ENCODE measurements at places on chromosomes 6 and 20. TPM values are rescaled to one million over a fixed set of nuclear protein-coding genes. Genes with fewer than 3 reads are reported as not detected.

The HLA-DOB gene
- polyA plus RNA-seq = 0.14 TPM

The PNPLA1 gene
- polyA plus RNA-seq = 2.6 TPM

The TUBB2B gene
- 31.0 TPM for polyA plus RNA-seq

The C20orf144 gene
- 0.19 TPM for polyA plus RNA-seq

The SRXN1 gene
- polyA plus RNA-seq = 11.0 TPM

The ZC2HC1B gene
- not detected for polyA plus RNA-seq

The PGC gene
- polyA plus RNA-seq = not detected

The TBX18 gene
- 15.6 TPM for polyA plus RNA-seq

The RNF114 gene
- polyA plus RNA-seq = 61.7 TPM

The CST1 gene
- polyA plus RNA-seq = not detected

The GABRR2 gene
- 0.93 TPM for polyA plus RNA-seq

The SGK2 gene
- polyA plus RNA-seq = 77.4 TPM

The DNMT3B gene
- polyA plus RNA-seq = 7.1 TPM

The ATRN gene
- polyA plus RNA-seq = 57.3 TPM

The ASIP gene
- polyA plus RNA-seq = not detected

The TNFRSF6B gene
- 2.1 TPM for polyA plus RNA-seq

The SLC22A7 gene
- 0.56 TPM for polyA plus RNA-seq

The MACROD2 gene
- 11.6 TPM for polyA plus RNA-seq

The LY6G6F gene
- 0.30 TPM for polyA plus RNA-seq

The RIPOR3 gene
- 8.9 TPM for polyA plus RNA-seq

The BPIFB2 gene
- polyA plus RNA-seq = not detected

The FAM184A gene
- polyA plus RNA-seq = 9.1 TPM

The SLC17A9 gene
- 1.3 TPM for polyA plus RNA-seq

The TREML2 gene
- polyA plus RNA-seq = 0.14 TPM

The LAMA4 gene
- polyA plus RNA-seq = 107 TPM

The LINC00237 gene
- not detected for polyA plus RNA-seq

The CD40 gene
- 5.3 TPM for polyA plus RNA-seq

The CTAGE9 gene
- polyA plus RNA-seq = 0.37 TPM

The SRC gene
- polyA plus RNA-seq = 48.8 TPM

The GPSM3 gene
- 13.3 TPM for polyA plus RNA-seq

The SHLD1 gene
- polyA plus RNA-seq = 12.1 TPM

The PBOV1 gene
- polyA plus RNA-seq = not detected

The TNNC2 gene
- polyA plus RNA-seq = 0.47 TPM

The FNDC1 gene
- 41.4 TPM for polyA plus RNA-seq

The FGD2 gene
- 1.7 TPM for polyA plus RNA-seq

The VSX1 gene
- polyA plus RNA-seq = not detected

All from left renal pelvis (tissue), 4 donors.